ENCODE measurements at places on chromosomes 3 and 15. TPM values are rescaled to one million over a fixed set of nuclear protein-coding genes. Genes with fewer than 3 reads are reported as not detected.
A peak's percentile ranks its signal among the peaks of the same experiment; 100 is the strongest.

The ZIC1 gene
- not detected for total RNA-seq

The ADAMTSL3 gene
- total RNA-seq = 1.3 TPM

DNA sequence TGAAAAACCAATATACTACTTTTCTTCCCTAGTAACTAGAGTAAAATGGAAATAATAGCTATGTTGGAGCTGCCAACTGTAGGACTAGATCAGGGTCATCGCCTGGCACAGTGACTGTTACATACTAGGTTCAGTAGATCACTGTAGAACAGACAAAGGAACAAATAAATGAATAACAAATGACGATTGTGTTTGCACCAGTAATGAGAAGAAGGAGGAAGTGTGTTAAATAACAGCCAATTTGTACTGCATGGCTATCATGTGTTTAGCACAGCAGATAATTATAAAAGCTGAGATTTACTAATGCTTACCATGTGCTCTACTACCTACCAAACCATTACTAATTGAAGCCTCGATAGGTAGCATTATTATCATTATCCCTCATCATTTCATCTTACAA is 85.3 kb upstream of the FXR1 start:
- no peaks in the 10 kb centered on the region for H3K27me3 ChIP-seq
- H3K4me3 ChIP-seq = no peak overlapping the region
- no peaks in the 10 kb centered on the region for H3K36me3 ChIP-seq
- no peak for DNase-seq
- H3K4me1 ChIP-seq = no peaks in the 10 kb centered on the region

The INSYN1 gene
- 0.61 TPM for total RNA-seq

The JMJD7 gene
- 7.2 TPM for total RNA-seq

The CPNE9 gene
- 0.14 TPM for total RNA-seq

DNA sequence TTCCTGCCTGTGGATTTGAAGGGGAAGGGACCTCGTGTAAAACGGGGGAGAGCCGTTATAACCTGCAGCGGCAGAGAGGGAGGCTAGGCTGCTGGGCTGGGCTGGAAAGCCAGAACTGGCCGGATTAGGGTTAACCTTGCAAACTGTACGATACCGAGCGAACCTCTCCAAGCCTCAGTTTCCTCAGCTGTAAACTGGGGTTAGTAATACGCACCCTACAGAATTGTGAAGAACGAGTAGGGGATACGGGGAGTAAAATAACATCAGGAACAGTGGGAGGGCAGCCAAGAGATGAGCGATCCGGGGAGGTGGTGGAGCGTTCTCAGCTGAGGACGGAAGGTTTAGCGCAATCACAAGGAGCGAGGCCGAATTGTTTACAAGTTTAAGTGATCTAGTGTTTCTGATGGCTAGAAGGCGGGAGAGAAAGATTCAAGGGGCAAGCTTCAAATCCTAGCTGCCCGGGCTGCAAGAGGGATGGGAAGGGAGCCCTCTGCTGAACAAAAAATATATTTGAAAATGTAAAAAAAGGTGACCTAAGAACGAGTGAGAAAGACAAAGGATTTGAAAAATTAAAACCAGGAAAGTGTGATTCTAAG is 768 bp upstream of the SEMA5B start:
- H3K36me3 ChIP-seq = no peaks in the 10 kb centered on the region
- no peak overlapping the region for H3K27ac ChIP-seq
- H3K4me1 ChIP-seq = peaks cover 16% of the 10 kb centered on the region
- peak overlapping the region; percentile 46 for H3K4me3 ChIP-seq
- H3K27me3 ChIP-seq = peaks cover 54% of the 10 kb centered on the region

DNA sequence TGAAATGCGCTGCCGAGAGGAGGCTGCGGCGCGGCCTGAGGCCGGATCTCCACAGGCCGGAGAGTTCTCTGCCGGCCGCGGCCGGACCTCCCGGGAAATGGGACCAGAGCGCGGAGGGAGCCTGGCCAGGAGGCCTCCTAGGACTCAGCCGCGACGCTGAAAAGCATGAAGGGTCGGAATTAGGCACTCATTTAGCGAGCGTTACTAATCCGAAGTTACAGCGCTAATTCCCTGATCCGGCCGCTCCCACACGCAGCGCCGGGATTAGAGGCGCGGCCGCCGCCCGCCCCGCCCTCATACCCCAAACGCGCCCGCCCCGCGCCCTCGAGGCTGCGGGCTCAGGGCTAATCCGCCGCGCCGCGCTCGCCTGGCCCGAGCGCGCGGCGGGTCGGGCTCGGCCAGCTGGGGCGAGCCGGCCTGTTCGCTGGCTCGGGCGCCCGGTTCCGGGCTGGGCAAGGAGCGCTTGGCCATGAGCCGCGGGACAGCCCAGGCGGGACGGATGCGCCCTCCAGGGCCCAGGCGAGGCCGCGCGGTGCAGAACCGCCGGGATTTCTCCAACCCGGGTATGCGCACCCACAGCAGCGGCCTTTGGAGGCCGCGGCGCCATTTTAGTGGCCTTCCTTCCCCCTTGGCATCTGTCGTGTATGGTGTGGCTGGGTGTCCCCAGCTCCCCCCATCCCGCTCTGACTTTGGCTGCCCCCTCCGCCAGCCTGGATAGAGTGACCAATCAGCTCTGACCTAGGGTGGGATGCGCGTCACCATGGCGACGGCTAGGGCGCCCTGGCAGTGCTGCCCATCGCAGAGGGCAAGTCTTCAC is 36.8 kb upstream of the POLG start:
- H3K4me3 ChIP-seq = no peak overlapping the region
- no peaks in the 10 kb centered on the region for H3K36me3 ChIP-seq
- no peak for DNase-seq
- no peaks in the 10 kb centered on the region for H3K4me1 ChIP-seq
- no peak overlapping the region for H3K27ac ChIP-seq

GRCh38 chr15:62060896-62061280 is 641 bp upstream of the VPS13C start:
- peak overlapping the region; percentile 88 for H3K4me3 ChIP-seq
- peaks cover 21% of the 10 kb centered on the region for H3K27me3 ChIP-seq
- peaks cover 3% of the 10 kb centered on the region for H3K4me1 ChIP-seq
- H3K36me3 ChIP-seq = no peaks in the 10 kb centered on the region
- peak overlapping the region; percentile 78 for H3K27ac ChIP-seq

GRCh38 chr15:93088981-93089726 is at the start of gene RGMA:
Gene RGMA (minus strand): TSS chr15:93089211. CDS start chr15:93088932, 279 bp downstream.
- no peaks in the 10 kb centered on the region for H3K36me3 ChIP-seq
- peak; percentile 56 for DNase-seq
- peaks cover 75% of the 10 kb centered on the region for H3K27me3 ChIP-seq
- H3K4me3 ChIP-seq = peak within 1 kb of the TSS; percentile 52
- H3K27ac ChIP-seq = no peak within 1 kb of the TSS

DNA sequence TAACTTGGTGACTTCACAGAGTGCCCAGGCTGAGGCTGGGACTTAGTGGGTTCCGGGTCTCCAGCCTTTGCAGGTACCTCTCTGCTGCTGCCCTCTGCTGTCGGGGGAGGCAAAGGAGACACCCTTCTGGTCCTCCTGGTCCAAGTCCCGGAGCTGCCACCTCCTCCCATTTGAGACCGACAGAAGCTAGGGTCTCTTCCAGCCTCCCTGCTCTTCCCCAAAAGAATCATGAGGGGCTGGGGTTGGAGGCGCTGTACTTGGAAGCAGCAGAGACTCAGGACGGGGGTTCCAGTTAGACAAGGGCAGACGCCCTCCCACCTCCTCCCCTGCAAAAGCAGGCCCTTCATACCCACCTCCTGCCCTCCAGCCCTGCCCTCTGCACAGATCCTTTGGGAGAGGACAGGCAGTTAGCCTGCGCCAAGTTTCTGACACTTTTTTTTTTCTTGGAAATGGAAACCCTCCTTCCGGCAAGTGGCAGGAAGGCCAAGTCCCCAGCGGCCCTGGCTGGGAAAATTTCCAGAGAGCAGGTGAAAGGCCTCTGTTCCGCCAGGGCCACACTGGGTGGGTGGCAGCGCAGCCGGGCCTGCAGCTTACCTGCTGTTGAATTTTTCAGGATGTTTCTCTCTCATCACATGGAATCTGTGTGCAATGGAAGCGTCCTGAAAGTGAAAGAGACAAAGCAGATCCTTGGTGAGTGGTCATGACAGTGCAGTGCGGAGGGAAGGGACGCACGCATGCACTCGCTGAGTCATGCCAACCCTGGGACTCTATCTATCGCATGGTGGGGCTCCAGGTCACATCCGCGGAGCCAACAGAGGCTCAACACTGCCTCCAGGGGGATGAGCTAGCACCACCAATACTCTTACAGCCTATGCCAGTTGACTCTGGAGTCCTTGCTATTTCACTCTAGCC is 119.9 kb downstream of the DGKG start:
- no peak overlapping the region for H3K27ac ChIP-seq
- H3K27me3 ChIP-seq = no peaks in the 10 kb centered on the region
- peaks cover 8% of the 10 kb centered on the region for H3K4me1 ChIP-seq
- peak; percentile 66 for DNase-seq

- H3K27ac ChIP-seq = no peak overlapping the region
- no peaks in the 10 kb centered on the region for H3K4me1 ChIP-seq
- no peak overlapping the region for H3K4me3 ChIP-seq
- H3K36me3 ChIP-seq = peaks cover 76% of the 10 kb centered on the region
- no peak for DNase-seq
- H3K27me3 ChIP-seq = no peaks in the 10 kb centered on the region
These were observed 69.3 kb downstream of the ARPP21 start for GRCh38 chr3:35708394-35709271.

DNA sequence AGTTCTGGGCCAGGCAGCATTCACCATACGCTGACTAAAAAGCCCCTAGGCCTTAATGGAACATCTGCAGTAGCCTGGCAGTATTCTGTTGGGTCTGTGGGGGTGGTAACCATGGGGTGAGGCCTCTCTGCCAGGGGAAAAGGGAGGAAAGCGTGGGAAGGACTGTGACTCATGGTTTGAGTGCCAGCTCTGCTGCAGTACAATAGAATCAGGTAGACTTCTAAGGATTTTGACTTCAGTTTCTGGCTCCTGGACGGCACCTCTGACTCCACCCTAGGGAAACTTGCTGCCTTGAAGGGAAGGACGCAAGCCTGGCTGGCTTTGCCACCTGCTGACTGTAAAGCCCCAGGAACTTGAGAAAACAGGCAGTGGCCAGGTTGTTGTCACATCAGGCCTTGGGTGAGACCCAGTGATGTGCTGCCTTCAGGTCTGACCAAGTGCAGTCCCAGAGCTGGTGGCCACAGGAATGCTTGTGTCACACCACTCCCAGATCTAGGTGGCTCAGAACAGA is 148.6 kb downstream of the SUCNR1 start:
- no peak overlapping the region for H3K27ac ChIP-seq
- DNase-seq = no peak
- no peaks in the 10 kb centered on the region for H3K27me3 ChIP-seq
- H3K36me3 ChIP-seq = no peaks in the 10 kb centered on the region
- no peaks in the 10 kb centered on the region for H3K4me1 ChIP-seq
- H3K4me3 ChIP-seq = no peak overlapping the region

The MESP1 gene
- total RNA-seq = 0.38 TPM

DNA sequence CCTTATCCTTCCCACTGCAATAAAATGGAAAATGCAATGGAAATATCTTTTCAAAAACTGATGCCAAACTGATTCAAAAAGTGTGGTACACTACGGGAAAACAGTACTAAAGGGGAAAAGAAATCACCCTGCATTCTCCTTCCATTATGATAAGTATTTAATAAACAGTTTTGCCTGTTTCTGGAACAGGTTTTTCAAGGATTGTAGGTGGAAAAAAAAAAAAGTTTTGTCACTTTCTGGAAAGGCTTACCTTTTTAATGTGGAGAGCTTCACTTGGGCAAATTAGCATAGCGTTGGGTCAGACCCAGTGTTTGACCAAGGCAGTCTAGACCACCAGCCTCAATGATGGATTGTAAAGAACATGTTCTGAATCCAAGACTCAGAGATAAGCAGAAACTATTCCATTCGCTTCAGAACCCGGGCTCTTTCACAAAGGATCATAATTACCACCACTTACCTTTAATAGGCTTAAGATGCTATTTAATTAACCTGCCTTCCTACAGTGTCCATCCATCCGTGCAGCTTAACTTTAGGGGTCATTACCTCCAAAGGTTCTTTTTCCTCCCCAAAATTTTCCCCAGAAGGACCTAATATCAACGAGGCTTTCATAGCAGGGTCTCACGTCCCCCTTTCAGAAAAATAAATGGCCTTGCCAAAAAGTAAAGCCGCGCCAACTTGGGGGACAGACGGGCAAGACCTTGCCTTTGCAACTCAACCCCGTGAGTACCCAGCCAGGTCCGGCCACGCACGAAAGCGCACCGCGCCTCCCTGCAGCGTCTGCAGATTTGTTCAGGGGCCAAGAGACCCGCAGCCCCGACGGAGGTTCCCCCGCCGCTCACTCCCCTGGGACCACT is 1.0 kb downstream of the DCBLD2 start:
- H3K27me3 ChIP-seq = no peaks in the 10 kb centered on the region
- peak overlapping the region; percentile 77 for H3K4me3 ChIP-seq
- H3K36me3 ChIP-seq = no peaks in the 10 kb centered on the region
- peaks cover 4% of the 10 kb centered on the region for H3K4me1 ChIP-seq

DNA sequence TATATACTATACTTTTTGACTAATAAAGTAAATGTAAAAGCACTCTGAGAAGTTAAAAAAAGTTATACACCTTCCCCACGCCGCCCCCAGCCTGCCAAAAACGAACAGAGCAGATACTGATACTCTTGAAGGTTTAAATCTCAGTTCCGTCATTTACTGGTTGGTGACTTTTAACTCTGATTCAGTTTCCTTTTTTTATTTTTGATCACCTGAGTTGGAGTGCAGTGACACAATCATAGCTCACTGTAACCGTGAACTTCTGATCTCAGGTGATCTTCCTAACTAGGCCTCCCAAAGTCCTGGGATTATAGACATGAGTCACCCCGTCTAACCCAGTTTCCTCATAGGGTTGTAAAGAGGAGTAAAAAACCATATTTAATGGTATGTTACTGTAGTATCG is 3.3 kb upstream of the TIPIN start:
- H3K27ac ChIP-seq = no peak overlapping the region
- H3K36me3 ChIP-seq = no peaks in the 10 kb centered on the region
- peaks cover 4% of the 10 kb centered on the region for H3K4me1 ChIP-seq
- DNase-seq = no peak

DNA sequence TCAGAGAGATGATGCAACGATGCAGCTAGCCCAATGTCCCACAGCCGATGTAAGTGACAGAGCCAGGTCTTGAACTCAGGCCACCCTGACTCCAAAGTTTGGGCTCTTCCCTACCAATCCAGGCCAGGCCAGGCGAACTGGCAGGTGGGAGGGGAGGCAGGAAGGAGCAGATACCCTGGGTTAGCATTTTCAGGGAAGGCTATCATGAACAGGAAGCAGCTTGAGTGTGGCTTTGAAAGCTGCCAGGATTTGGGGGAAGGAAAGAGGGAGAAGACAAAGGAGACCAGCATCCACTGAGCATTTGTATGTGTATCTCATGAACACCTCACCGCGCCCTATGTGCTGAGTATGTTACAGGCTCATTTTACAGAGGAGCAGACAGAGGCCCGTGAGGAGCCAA is 38.8 kb downstream of the LMCD1 start:
- no peak overlapping the region for H3K27ac ChIP-seq
- no peak overlapping the region for H3K4me3 ChIP-seq
- H3K27me3 ChIP-seq = no peaks in the 10 kb centered on the region
- no peak for DNase-seq
- H3K4me1 ChIP-seq = no peaks in the 10 kb centered on the region

The UPK1B gene
- total RNA-seq = 0.52 TPM

The TLR9 gene
- 0.66 TPM for total RNA-seq

GRCh38 chr3:47950453-47951169 is 65.6 kb downstream of the MAP4 start:
- H3K4me3 ChIP-seq = no peak overlapping the region
- H3K4me1 ChIP-seq = no peaks in the 10 kb centered on the region
- H3K27ac ChIP-seq = no peak overlapping the region
- DNase-seq = no peak
- H3K27me3 ChIP-seq = no peaks in the 10 kb centered on the region
